Stimulated activated CD4-positive, alpha-beta T cell treated with anti-CD3 and anti-CD28 coated beads, Interleukin-4, amount 100 ng/mL, for 24 hours (primary cell): ENCODE measurements at places on chromosomes 12 and 14.

GRCh38 chr12:45674181-45674977, 55.1 kb upstream of the ARID2 start:
- DNase-seq: no peak

DNA sequence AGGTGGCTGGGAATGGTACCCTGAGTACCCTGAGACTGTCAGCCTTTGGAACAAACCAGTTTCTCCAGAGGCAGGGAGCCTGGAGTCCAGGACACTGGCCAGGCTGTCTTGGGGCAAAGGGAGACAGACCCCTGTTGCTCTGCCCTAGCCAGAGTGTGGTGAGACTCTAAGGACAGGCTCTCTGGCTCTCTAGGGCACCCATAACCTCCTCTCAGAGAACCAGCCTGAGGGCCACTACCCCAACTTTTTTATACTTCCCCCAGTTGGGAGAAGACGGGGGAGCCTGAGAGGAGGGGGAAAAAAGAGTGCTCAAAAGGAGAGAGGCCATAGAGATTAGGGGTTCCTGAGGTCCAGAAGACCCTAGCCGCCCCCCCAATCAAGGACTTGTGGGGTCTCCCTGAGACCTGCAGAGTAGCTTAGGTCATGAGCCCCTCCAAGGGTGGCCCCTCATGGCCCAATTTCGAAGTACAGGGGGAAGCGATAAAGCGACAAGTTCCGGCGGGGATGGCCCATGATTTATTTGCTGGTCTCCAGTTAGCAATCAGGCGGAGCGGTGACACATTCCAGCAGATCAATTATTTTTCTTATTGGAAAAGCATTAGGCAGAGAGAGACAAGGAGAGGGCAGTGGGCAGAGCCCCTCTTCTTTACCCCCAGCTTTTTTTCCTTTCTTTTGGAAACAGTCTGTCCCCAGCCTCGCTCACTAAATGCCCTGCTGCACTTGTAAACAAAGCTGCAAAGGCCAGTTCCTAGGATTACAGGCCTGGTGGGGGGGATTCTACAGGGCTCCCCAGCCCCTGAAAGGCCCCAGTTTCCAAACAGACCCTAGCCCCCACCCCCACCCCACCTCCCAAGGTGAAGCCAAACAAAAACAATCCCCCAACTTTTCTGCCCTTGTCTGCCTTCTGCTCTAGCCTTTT, 1.5 kb downstream of the HOXC8 start:
- DNase-seq: no peak

DNA sequence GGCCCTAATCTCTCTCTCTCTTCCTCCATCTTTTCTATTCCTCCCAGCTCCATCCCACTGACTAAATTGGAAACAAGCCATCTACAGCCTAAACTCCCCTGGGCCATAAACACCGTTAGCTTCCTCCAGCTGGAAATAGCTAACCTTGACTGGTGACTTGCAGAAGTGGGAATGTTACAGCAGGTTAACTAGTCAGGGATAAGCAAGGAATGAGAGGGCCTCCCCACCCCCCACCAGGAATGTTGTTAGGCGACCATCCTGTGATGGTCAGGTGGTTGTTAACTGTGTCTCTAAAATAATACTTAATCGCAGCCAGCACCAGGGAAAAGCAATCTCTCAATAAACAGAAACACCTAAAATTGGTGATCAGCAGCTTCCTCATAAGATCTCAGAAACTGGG, 40.8 kb downstream of the MIS18BP1 start:
- no peak for DNase-seq

- no peak for DNase-seq
These were observed 93.9 kb downstream of the GLT1D1 start for GRCh38 chr12:128947209-128947608.

- no peak for DNase-seq
These were observed 127.4 kb downstream of the KTN1 start for GRCh38 chr14:55707365-55707804.

DNA sequence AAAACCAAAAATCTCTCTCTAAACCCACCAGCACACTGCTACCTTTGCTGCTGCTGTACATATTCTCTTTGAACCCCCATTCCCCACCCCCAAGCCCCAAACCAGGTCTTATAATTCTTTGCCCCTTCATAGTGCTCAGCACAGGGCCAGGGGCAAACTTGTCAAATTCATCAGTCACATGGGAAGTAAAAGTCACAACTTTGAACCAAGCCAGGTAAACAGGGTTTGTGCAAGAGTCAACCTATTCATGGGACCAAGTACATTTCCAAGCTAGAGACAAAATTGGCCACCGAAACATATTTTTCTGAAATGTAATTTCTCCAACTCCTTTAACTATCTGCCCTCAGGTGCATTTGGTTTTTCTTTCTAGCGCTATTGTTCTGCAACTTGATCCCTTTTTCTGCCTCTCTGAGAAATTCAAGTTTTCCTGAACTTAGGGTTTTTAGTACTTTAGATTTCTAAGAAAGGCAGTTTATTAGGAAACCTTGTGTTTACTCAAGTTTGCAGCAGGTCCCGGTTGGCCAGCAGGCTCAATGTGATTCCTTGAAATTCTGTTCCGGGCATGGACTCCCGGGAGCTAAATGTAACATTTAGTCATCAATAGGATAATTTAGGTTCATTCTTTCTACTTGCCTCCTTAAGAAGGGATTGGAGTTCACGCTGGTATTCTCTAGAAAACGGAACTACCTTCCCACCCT, 230.5 kb downstream of the EFCAB11 start:
- DNase-seq: no peak

- no peak for DNase-seq
These were observed 26.3 kb downstream of the NKX2-1 start for GRCh38 chr14:36493761-36494160.

DNA sequence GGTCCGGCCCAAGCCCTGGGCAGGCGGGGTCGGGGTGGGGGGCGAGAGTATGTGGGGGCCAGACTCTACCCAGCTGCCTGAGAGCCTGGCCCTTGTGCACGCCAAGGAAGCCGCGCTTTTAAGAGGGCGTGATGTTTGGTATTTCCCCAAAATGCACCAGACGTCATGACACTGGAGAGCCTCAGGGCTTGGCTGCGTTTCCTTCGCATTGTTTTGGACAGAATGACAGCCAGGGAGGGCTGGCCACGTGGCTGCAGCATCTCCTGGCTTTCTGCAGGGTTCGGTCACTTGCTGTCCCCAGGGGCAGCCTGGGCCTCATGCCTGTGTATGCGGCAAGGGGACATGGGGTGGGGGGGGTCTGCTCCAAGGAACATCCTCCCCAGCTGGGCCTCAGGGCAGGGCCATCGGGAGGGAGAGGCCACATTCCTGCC, 16.1 kb upstream of the NUDT14 start:
- DNase-seq: no peak

DNA sequence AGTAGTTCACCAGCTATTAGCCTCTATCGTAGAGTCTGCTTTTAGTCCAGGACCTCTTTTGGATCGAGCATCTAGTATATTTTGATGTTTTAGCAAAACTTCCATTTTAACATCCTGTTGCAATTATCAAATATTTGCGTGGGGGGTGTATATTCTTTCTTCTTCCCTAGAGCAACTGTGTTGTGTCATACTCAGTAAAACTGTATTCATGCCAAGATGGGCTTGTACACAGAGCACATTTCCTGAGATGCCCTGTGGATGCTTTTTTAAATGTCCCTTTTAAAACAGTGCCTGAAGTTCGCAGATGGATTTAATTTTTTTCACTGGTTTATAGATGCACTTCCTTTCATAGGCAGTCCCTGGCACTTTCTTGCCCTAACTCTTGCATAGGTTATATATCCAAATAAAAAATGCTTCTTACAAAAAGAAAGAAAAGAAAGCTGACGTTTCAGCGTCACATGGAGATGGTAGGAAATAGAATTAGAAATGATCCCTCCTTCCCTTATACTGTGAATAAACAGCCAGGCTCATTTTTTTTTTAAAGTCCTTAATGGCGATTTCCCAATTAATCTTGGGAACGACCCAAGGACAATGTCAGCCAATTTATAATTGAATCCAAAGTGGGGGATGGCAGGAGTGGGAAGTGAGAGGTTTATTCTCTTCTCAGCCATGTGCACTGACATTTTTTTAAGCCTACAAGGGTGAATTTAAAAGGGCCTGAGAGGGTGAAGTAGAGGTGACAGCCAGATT, 247.0 kb downstream of the SLC41A2 start:
- no peak for DNase-seq

- peak; percentile 64 for DNase-seq
These were observed 662 bp upstream of the ATP2A2 start for GRCh38 chr12:110280392-110280778.

DNA sequence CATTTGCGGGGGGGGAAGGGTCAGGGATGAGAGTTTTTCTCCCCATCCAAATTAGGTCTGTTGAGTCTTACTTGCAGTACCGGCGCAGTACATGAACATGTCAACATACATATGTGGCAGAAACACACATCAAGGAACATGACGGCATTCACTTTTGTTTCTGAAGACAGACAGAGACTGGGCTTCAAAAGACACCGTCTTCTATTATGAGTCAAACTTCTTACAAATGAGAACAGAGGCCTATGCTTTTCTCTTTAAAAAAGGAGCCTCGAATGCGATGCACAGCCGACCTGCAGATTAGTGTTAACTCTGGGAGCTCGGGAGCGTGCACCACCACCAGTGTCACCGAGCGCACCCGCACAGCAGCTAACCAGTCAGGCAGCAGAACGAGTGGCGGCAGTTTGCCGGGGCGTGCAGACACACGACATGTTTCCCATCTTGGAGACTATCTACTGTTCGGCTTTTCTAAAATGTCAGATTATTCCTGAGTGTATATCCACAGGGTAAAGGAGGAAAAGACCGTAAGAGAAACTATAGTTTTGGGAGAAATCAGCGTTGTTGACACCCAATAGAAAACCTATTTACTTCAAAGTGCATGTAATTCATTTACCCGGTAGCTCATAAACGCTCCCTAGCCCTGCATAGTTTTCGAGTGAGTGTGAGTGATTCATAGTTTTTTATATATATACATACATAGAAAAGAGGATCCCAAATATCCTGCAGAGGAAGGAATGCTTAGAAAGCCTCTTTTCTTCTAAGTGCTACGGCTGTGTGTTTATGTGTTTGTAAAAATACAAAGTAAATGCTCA, 33.0 kb downstream of the UBR7 start:
- DNase-seq: no peak

GRCh38 chr12:29226616-29227015, 77.5 kb downstream of the FAR2 start:
- no peak for DNase-seq

DNA sequence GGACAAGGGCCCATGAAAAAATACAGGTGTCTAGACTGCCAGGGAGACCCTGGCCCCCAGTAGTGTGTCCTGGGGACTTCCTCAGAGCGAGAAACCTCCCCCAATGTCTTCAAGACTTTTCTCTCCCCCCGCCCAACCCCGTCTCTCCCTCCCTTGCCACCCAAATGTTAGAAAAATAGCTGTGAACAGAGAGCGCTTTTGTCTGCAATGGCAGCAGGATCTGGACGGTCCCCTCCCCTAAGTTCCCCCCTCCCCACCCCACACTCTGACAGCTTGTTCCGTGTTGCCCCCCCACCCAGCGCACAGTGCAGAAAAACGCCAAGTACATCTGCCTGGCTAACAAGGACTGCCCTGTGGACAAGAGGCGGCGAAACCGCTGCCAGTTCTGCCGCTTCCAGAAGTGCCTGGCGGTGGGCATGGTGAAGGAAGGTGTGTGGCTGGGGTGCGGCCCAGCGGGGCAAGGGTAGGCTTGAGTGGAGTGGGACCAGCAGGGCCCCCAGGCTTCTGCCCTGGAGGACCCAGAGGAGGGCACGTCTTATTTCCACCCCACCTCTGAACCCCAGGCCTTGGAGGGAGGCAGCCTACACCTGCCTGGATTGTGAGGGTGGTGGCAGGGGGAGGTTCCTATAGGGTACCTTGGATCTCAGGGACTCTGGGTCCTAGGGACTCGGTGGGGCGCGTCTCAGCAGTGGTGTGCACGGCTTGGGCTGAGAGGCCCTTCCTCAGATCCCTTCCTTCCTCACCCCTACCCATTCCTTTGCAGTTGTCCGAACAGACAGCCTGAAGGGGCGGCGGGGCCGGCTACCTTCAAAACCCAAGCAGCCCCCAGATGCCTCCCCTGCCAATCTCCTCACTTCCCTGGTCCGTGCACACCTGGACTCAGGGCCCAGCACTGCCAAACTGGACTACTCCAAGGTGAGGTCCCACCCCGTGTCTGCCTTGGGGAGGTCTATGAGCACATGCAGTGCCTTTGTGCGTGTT, 4.8 kb downstream of the NR4A1 start:
- DNase-seq: no peak

DNA sequence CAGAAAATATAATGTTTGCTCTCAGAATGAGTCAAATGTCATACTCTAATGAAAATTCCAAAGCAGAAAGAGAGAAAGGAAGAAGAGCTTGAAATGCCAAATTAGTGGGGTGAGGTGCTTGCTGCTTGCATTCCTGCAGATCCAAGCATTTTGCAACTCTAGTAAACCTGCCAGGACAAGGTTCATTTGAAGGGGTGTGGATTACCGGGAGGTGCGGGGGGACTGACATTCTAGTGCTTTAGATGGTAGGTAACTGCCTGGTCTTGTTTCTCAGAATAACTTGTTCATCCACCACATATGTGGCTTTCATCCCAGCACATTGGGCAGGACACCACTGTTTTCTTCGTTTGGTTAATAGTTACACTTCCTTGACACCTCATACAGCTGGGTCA, 144.4 kb downstream of the AKAP6 start:
- DNase-seq: no peak

DNA sequence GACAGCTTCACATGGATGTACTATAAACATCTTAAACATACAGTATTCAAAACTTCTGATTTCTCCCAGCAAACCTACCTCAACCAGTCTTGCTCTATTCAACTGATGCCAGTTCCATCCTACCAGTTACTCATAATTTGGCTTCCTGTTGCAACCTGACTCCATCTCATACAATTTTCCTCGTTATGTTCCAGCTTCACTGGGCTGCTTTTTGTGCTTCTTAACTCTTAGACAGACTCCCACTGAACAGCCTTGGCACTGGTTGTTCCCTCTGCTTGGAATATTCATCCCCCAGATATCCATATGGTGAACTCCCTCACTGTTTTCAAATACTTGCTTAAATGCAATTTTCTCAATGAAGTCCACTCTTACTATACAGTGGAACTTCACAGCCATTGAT, 249.2 kb downstream of the AEBP2 start:
- DNase-seq: no peak

GRCh38 chr14:104420990-104421389, 158.6 kb upstream of the C14orf180 start:
- DNase-seq: no peak
